ENCODE measurements at places on chromosomes 7 and 10. TPM values are rescaled to one million over a fixed set of nuclear protein-coding genes. Genes with fewer than 3 reads are reported as not detected.

- DNase-seq: peak; percentile 82
Observed at GRCh38 chr7:74656441-74656836, 1.1 kb upstream of the GTF2I start.

GRCh38 chr10:69800109-69800508 lies 1.6 kb upstream of the COL13A1 start:
- DNase-seq: peak; percentile 87

DNA sequence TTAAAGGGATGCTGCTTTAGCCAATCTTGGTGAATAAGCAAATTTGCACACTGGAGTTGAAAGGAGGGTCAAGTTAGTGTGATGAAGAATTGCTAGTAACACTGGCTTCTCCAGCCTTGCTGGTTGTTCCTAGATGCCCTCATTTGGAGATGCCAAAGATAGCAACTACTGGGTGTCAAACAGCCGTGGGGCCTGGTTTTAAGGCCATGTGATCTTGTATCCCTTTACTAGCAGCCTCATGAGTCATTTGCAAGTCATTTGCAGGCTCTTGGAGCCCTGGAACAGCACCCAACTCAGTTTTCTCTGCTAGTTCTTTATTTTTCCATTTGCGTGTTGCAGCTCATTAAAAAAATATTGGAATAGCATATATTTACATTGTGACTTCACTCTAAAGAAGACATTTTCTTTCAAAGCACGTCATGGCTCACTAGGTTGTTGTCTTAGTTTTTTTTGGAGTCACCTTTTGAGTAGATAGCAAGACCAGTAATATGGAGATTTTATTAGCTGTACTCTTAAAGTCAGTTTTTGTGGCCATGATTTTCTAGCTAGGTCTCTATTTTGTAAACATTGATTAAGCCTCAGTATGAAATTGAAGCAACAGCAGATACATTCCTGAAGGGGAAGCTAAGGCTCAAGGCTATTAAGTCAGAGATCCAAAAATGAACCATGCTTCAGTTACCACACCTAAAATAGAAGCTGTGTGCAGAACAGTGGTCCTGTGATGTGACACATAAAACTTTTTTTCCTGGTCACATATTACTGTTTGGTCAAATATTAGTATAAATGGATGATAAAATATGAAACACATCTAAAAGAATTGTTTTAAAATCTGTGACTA lies 1.3 kb downstream of the LSMEM1 start:
- peak; percentile 79 for DNase-seq

- no peak for DNase-seq
Observed at GRCh38 chr10:30070001-30070685, 10.8 kb upstream of the JCAD start.

GRCh38 chr7:75878312-75878768 lies 494 bp upstream of the RHBDD2 start:
- DNase-seq: no peak

- peak; percentile 87 for DNase-seq
Observed at GRCh38 chr7:42107484-42108240, 129.3 kb downstream of the GLI3 start.

- peak; percentile 81 for DNase-seq
Observed at GRCh38 chr10:74825371-74826141, 844 bp upstream of the KAT6B start.

DNA sequence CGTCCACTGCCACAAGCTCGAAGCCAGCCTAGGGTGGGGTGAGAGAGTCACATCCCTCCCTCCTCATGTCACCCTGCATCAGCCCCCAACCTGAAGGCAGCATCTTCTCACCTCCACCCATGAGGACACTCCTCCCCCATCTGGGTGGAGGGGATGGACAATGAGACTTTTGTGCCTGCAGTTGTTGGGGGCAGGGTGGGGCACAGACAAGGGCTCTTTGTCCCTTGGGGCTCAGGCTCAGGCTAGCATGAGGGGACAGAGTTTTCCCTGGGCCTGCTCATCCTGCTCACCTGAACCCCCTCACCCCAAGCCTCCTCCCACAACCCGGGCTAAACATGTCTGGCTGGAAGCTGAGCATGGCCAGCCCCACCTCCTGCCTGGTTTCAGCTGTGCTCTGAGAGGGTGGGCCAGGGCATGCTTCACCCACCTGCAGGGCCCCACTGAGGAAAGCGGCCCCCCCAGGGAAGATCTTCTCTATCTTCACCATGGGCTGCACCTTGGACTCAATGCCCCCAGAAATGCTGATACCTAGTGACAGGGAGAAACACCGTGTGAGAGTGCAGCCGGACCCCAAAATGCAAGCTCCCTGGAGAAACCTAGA lies 9.3 kb downstream of the LZTS2 start:
- DNase-seq: no peak

GRCh38 chr7:35823440-35823839 lies 22.6 kb downstream of the SEPTIN7 start:
- DNase-seq: no peak

DNA sequence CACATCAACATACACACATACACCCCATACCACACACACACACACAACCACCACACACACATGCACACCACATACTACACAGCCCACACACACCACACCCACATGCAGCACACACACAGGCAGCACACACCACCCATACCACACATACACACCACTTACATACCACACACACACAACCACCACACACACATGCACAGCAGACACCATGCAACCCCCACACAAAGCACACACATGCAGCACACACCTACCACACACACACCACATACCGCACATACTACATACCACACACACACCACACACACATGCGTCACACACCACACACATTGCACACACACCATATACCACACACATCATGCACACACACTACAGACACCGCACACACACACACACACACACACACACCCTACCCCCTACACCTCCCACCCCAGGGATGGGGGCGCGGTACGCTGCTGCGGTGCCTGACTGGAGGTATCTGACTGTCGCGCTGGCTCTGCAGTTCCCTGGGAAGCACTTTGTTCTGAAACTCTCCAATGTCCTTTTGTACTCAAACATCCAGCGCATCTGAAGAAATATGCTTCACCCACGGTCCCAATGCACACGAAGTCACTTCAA lies 5.4 kb upstream of the TRPV6 start:
- no peak for DNase-seq

GRCh38 chr7:52741670-52742290 lies 293.7 kb upstream of the POM121L12 start:
- no peak for DNase-seq

- DNase-seq: peak; percentile 64
Observed at GRCh38 chr10:75475460-75476182, 44.2 kb downstream of the LRMDA start.

GRCh38 chr7:37642028-37642540 lies 41.5 kb upstream of the GPR141 start:
- DNase-seq: no peak

DNA sequence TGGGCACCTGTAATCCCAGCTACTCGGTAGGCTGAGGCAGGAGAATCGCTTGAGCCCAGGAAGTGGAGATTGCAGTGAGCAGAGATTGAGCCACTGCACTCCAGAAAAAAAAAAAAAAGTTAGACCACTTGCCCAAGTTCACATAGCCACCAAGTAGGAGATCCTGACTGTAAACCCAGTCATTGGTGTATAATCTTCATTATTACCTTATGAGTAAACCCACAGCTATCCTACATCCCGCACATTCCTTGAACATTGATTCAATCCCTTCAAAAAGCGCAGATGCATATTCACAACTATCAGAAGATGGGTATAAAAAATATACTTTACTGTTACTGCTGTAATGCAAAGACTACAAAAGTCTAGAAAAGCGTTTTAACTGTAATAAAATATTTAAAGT lies 512.9 kb downstream of the SUGCT start:
- no peak for DNase-seq

GRCh38 chr10:33074443-33074842 lies 116.4 kb upstream of the ITGB1 start:
- DNase-seq: peak; percentile 37

DNA sequence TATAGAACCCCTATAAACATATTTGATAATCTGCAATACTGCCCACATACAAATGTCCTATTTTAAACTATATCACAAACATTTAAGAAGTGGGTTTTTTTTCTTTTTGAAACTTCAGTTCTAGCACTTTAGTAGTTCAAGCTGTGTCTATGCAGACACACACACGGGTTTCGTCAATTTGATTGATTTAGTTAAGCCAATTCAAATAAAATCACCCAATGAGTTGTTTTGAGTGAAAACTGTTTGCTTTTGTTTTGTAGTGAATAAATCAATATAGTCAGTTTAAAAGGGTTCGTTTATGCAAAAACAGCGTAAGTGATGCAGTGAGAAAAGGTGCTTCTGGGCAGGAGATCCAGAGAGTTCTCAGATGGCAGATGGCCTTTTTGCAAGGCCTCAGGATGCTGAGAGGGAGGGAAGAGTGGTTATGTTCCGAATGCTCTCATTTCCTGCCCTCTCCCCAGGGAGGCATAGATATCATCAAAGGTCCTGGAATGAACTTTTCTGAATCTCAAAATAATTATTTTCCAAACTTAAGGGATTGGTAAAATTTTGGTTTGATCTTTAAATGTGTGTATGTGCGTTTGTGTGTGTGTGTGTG lies 102.7 kb downstream of the AGMO start:
- peak; percentile 24 for DNase-seq

Gene INTS1
- total RNA-seq: 38.7 TPM

Gene SPAG6
- 0.82 TPM for total RNA-seq

Gene MSS51
- total RNA-seq: 9.5 TPM

Gene NUTM2E
- total RNA-seq: 0.41 TPM
